Hematopoietic multipotent progenitor cell (in vitro differentiated cells): ENCODE measurements at places on chromosomes 11 and 22.

GRCh38 chr11:22459048-22459447, 120.9 kb downstream of the SLC17A6 start:
- DNase-seq = no peak

GRCh38 chr22:19019679-19020032, 83.6 kb upstream of the PRODH start:
- DNase-seq = no peak

GRCh38 chr11:64864473-64865285, 13.7 kb downstream of the EHD1 start:
- DNase-seq = no peak

GRCh38 chr11:108618529-108618928, 25.0 kb upstream of the EXPH5 start:
- DNase-seq = no peak

DNA sequence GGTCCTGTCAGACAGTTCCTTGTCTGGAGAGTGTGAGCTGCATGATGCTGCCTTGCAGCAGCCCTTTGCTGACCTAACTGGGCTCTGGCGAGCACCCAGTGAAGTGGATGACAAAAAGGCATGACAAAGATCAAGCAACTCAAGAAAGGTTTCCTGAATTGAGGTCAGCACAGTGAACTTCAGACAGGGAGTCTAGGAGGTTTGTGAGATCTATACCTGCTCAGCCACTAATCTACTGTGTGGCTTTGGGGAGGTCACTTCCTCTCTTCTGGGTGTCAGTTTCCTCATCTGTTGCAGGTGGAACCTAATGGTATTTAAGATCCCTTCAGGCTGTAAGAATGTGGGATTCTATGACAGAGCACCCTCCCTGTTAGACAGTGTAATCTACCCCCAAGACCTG, 213.9 kb upstream of the NARS2 start:
- no peak for DNase-seq

DNA sequence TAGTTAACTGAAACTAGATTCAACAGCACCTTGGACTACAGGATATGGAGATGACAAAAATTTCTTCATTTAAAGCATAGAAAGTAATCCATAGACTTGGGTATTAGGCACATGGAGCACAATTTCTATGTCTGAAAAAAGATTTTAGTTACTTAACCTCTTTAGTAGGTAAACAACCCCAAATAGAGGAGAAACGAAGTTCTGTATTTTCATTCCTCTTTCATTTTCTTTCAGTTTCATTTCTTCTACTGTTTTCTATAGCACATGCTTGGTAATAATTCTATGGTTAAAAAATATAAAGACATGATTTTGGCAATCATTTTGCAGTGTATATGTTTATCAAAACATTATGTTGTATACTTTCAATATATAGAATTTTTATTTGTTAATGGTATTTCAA, 99.5 kb downstream of the CASP12 start:
- no peak for DNase-seq

DNA sequence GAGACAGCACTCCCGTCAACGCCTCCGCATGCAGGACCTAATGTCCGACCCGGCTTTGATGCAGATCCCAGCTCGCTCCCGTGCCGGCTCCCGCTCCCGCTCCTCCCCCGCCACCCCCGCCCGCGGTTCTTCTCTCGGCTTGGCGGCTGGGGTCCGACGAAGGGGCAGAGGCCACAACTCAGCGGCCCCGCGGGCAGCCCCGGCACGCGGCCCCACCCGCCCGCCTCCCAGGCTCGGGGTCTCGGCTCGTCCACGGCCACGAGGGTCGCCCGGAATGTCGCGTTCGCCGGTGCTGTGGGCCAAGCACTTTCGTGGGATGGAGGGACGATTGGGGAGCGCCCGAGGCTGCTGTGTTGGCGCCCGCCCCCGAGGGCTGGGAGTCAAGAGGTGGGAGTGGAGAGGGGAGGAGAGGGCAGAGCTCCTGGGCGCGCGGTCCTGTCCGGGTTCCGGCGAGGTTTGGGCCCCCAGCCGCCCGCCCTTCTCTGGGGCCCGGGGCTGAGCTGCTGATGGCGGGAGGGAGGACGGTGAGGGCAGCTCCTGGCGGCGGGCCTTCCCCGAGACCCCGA, 5.3 kb upstream of the TBX1 start:
- DNase-seq = no peak

- no peak for DNase-seq
Observed at GRCh38 chr11:113124006-113124405, 162.8 kb downstream of the NCAM1 start.

- no peak for DNase-seq
Observed at GRCh38 chr11:122192634-122193255, 76.7 kb upstream of the BLID start.

DNA sequence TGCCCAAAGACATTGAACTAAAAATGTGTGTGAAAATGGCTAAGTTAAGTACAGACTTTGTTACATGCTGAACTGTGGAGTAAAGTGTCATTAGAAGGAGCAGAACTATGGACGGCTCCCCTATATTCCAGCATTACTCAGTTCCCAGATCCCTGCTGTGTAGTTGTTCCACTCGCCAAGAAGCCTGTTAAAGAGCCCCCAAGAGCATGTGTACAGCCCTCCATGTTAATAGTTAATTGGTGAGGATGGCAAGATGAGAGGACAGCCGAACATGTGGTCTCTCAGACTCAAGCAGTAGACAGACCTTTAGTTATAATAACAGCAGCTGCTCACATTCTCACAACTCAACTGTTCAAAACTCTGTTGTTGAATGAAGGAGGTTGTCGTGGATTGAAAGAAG, 127.4 kb downstream of the ELP4 start:
- DNase-seq = no peak

GRCh38 chr11:20114588-20114987, 45.7 kb downstream of the DBX1 start:
- no peak for DNase-seq

GRCh38 chr11:78922859-78923625, 348.4 kb upstream of the NARS2 start:
- no peak for DNase-seq

DNA sequence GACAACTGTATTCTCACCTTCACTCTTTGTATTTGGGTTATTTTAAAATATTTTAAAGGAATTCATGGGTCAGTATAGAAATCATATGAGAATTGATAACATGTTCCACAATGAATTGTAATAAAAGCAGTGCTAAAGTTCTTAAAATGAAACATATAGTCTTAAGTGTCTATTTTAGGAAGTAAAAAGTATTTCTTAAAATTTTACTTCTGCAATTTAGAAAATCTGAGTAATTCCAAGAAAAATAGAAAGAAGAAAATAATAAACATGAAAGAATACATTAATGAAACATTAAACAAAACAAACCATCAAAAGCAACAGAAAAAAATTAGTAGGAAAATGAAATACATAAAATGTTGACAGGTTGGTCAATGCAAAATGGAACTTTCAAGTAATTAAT, 332.4 kb downstream of the ETS1 start:
- no peak for DNase-seq

DNA sequence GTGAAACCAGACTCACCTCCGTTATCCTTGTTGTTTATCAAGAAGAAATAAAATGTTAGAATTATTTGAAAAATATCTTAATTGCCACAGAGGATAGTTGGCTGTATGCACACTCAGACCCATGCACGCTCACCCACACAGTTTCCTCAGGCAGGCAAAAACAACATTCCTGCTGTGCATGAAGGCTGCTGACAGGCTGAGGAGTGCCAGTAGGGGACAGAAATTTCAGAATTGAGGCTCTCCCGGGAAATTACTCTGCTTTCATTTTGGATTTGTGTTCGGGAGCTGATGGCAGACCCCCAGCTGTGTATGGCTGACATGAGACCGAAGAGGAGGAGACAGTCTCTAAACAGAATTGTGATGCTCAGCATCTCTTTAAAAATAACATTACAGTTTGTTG, 87.5 kb downstream of the AMOTL1 start:
- no peak for DNase-seq

GRCh38 chr11:87325490-87325872, 287.7 kb downstream of the TMEM135 start:
- no peak for DNase-seq

GRCh38 chr11:105298630-105299029, 159.1 kb upstream of the CARD18 start:
- DNase-seq = no peak

DNA sequence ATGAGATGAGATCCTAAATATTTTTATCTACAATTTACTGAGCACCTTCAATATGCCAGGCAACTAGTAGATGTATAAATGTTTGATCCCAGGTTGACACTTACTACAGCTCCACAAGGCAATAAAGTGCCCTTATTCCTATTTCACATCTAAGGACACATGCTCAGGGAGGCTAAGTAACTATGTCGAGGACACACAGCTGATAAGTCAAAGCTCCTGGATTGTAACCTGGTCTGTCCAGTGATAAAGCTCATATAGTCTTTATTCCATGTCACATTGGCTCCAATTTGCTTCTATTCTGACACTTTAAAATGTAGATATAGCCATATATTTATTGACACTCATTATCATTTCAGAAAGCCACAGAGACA, 93.8 kb upstream of the BMAL1 start:
- no peak for DNase-seq

- DNase-seq = no peak
Observed at GRCh38 chr11:60345489-60345888, 18.4 kb downstream of the MS4A6E start.

DNA sequence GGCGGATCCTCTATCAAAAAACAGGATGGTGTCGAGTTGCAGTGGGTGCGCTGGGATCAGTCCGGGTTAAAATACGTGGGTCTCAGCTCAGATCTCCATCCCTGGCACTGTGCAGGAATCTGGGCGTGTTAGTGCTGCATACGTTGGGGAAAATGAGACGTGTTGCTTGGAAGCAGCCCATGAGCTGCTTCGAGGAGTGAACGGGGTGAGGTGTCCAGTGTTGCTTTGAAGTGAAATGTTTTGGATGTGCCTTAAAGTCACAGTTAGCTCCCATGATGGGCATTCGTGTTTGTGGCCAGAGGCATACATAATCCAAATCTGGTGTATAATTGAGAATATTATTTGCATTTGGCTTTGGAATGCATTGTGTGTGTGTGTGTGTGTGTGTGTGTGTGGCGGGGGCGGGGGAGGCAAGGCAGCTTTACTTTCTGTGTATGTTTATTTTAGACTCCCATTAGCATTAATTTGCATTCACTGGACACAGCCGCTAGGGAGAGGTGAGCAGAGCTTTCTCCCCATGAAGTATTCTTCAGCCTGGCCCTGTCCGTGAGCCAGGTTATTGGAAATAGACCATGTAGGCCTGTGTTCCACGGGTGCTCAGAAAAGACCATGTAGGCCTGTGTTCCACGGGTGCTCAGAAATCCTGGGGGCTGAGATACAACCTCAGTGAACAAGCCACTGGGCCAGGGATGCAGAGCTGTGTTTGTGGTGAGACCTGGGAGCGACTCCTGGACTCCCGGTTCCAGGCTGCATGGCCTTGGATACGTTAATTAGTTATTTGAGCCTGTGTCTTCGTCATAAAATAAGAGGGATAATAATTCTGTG, 134.6 kb downstream of the ST3GAL4 start:
- no peak for DNase-seq

DNA sequence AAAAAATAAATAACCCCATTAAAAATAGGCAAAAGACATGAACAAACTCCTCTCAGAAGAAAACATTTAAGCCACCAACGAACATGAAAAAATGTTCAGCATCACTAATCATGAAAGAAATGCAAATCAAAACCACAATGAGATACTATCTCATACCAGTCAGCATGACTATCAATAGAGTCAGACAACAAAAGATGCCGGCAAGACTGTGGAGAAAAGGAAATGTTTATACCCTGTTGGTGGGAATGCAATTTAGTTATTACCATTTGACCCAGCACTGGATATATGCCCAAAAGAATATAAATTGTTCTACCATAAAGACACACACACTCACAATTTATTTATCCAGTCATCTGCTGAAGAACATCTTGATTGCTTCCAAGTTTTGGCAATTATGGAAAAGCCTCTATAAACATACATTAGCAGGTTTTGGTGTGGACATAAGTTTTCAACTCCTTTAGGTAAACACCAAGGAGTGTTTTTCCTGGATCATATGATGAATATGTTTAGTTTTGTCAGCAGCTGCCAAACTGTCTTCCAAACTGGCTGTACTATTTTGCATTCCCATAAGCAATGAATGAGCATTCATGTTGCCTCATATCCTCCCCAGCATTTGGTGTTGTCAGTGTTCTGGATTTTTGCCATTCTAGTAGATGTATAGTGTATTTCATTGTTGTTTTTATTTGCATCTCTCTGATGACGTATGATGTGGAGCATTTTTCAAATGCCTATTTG, 28.0 kb downstream of the OR8D1 start:
- no peak for DNase-seq

- no peak for DNase-seq
Observed at GRCh38 chr22:37564111-37564711, 3.9 kb downstream of the CDC42EP1 start.

DNA sequence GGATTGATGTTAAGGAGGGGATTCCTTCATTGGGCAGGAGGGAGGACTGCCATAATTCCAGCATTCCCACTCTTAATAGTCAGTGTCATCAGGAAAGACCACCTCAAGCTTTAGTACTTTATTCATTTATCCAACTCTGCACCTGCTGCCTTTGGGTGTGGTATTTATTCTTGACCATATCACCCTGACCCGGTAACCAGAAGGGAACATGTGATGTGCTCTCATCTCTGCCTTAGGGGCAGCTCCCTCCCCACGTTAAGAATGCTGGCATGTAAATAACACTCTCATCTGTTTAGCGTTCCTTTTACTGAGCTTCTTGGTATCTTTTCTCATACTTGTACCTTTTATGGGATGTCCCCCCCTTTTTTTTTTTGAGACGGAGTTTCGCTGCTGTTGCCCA, 7.7 kb downstream of the CAT start:
- DNase-seq = no peak

DNA sequence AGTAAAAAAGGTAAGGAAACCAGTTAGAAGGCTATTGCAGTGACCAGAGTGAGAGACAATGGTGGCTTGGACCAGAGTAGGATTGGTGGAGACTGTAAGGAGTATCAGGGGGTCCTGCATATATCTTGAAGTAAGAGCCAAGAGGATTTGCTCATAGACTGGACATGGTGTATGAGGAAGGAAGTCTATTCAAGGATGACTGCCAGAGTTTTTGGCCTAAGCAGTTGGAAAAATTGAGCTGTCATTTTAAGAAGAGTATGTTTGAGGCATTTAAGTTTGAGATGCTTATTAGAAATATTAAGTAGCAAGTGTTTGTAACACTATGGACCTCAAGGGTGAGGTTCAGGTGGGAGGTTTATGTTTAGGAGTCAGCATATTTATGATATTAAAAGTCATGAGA, 596.6 kb downstream of the METTL15 start:
- no peak for DNase-seq

DNA sequence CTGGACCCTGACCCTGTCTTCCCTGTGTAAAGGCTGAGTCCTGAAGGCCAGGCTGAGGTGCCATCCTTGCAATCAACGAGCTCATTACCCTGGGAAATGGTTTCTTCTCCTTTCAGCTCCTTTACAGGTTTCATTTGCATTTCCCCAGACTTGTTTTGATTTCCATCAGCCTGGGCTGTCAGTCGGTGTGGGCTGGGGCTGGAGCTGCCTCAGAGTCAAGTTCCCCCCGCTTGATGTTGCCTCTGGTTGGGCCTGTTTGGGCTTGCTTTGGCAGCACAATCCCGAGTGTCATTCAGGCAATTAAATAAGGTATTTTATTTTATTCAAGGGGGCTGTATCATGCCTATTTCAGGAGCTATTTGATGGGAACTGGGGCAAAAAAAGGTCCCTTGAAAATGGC, 424.9 kb downstream of the INSC start:
- DNase-seq = no peak
